BJ (cell line): ENCODE measurements at places on chromosomes 16 and 17.

DNA sequence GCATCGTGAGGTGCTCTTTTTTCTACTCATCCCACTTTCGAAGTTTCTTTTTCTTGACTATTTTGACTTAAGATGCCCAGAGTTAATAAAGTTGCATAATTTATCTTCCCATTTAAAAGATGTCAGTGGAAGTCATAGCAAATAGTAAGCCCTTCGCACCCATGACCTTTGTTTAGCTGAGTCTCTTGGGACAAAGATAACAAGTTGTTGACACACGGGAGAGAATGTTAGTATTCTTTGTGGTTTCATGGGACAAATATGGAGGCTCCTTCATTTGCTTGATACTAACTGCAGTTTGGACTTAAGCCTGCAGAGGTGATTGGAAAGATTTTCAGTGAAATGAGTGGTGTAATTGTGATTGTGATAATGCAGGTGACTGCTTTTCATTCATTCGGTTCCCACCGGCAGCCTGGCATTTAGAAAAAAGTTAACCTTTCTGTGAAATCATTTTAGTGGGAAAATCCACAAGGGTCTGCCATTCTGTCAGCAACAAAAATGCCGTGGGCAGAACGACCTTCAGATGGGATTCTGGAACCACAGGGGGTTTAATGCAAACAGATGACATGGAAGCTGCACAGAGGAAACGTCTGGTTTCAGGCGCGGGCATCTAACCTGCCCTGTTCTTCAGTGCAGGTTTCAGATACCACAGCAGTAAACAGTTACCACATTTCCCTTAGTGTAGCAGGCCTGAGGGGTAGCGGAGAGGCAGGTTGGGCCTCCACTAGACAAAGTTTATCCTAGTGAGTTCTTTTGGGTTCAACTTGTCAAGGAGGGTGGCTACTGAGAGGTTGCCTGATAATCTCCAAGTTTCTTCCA, 123.0 kb downstream of the RPTOR start:
- DNase-seq, result no peak

GRCh38 chr16:11253009-11253994, 2.7 kb downstream of the SOCS1 start:
- DNase-seq, result no peak

- no peak for DNase-seq
Observed at GRCh38 chr17:62902531-62903220, 63.4 kb upstream of the TANC2 start.

DNA sequence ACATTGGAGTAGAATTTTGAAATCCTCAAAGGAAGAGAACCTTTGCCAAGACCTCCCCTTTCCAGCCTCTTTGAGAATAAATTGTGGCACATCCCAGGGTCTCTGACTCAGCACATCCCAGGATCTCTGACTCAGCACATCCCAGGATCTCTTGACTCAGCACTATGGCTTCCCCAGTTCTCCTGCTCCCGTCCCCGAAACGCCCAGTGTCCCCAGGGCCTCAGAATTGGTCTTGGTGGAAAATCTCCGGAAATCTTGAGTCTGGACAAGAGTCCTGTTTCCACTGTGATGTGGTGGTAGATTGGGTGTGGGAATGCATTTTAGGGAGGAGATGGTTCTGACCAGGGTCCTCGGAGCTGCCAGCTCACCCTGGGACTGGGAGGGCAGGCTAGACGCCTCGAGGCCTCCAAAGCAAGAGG, 19.2 kb downstream of the PLXDC1 start:
- no peak for DNase-seq

DNA sequence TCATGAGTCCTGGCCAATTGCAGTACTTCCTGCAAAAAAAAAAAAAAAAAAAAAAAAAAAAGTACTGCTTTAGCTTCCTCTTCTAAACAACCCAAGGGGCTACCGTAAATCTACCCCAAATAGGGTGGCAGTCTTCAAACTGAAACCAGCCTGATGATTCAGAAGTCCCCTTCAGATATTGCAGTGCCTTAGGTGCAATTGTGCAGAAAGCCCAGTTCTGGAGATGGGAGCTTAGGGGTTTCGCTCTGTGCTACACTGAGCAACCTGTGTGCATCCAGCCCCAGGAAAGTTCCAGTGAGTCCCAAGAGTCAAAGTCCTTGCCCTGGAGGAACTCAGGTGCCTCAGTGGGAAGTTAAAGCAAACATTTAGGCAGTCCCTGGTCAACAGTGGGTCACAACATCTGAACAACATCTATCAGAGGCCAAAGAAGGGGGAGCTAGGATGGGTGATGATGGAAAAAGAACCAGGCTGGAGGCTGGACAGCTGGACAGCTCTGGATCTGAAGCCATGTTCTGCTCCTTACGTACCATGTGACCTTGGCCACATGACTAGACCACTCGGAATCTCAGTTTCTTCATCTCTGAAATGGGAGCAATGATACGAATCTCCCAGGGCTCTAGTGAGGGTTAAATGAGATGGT, 6.7 kb upstream of the CIITA start:
- DNase-seq, result no peak

DNA sequence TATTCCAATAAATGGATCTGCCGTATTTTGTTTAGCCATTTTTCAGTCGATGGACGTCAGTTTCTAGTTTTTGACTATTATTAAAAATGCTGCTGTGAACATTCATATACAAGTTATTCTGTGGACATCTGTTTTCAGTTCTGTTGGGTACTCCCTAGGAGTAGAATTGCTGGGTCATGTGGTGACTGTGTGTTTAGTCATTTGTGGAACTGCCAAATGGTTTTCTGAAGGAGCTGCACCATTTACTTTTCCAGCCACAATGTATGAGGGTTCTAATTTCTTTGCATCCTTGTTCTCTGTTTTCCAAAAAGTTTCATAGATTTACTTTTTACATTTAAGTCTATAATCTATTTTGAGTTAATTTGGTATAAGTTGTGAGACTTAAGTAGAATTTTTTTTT, 29.5 kb downstream of the CYLD start:
- DNase-seq, result peak; percentile 27
